Umbilical cord (tissue), 2 donors: ENCODE measurements at places on chromosomes 7 and 10. TPM values are rescaled to one million over a fixed set of nuclear protein-coding genes. Genes with fewer than 3 reads are reported as not detected.

- no peak for DNase-seq
Observed at GRCh38 chr10:29879862-29880261, 179.5 kb downstream of the JCAD start.

ELN gene
- 583 TPM for total RNA-seq

GRCh38 chr7:116162254-116162653 is 48.1 kb upstream of the TES start:
- no peak for DNase-seq

DNA sequence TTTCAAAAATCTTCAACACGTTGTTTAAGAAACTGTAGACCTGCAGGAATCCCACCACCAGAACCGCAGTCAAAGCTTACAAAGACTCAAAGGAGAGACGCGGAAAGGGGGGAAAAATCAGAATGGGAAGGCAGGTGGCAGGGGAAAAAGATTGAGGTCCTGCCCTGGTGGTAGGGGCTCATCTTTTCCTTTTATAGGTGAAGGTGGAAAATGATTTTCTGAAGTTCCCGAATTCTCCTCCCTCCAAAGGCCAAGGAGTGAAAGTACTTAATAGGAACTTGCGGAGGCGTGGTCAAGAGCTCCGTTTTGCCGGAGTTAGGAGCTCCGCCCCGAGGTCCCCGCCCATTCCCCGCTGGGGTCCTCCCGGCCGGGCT is 724 bp downstream of the BBIP1 start:
- DNase-seq, result peak; percentile 99

- DNase-seq, result no peak
Observed at GRCh38 chr7:131244259-131244852, 83.3 kb upstream of the MKLN1 start.

PTER gene
- total RNA-seq, result 14.4 TPM

DNA sequence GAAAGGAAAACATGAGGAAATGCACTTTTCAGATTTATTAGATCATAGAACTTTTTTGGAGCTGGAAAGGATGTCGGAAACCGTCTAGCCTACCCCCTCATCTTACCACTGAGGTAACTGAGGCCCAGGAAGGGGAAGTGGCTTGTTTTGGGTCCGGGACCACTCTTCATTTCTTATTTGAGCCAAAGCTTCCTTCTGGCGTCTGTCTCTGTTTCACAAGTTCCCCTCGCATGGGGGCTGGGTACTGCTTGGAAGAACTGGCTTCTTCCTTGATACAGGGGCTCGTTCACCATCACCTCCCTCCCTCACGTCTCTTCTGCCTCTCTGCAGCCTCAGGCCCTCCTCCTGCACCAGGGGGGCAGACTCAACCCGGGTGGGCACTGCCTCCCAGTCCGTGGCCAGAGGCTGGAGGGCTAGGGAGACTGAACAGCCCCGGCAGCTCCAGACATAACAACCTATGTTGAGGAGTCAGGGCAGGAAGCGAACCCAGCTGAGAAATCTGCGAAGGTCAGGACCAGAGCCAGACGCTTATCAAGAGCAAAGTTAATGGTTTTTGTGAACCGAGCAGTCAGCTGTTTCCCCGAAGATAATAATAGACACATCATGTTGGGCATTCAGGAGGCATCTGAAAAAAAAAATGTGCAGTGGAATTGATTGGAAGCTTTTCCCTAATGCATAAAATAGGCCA is 12.9 kb downstream of the HTRA1 start:
- peak; percentile 81 for DNase-seq

GRCh38 chr10:94963901-94964300 is 25.4 kb downstream of the CYP2C9 start:
- DNase-seq, result peak; percentile 14

GRCh38 chr7:25151773-25152172 is 26.7 kb upstream of the CYCS start:
- DNase-seq, result no peak

DNA sequence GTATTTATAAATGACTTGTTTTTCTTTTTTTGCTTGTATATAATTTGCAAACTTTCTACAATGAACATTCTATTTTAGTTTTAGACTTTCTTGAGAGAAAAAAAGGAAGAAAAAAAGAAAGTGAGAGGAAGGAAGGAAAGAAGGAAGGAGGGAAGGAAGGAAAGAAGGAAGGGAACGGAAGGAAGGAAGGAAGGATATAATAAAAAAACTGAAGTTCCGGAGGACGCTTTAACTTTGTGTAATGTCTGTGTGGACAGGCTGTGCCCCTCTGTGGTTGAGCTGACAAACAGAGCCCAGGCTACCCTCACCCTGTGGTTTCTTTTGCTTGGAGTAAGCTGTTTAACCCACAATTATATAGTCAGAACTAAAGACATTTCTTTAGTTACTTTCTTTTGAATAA is 108.7 kb downstream of the SEMA3D start:
- DNase-seq, result no peak
